ENCODE measurements at places on chromosomes 11 and 22.

DNA sequence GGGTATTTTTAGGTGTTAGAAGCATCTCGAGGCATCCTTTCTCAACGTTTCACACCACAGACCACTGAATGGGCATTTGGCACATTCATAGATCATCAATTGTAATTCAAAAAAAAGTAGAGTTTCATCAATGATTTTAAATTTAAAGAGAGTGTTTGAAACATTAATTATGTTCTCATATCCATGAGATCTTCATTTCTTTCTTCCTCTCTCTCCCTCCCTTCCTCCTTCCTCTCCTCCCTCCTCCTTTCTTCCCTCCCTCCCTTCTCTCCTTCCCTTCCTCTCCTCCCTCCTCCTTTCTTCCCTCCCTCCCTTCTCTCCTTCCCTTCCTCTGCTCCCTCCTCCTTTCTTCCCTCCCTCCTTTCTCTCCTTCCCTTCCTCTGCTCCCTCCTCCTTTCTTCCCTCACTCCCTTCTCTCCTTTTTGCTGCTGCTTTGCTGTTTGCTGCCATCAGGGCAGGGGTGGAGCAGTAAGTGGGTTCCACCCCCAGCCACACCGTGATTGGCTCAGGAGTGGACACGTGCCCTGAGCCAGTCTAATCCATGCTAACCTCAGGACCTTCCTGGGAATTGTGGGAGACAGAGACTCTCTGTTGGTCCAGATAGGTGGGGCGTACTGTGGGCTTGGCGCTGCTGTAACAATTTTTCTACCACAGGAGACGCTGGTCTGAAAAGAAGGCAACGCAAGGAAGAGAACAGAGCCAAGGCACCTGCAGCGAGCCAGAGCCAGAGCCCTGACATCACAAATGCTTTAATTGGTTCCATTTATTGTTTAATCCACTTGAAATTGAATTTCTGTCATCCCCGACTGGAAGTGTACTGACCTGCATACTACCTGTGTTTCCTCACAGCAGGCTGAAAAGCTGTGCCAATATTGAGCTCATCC, 33.7 kb upstream of the APOBEC3A start:
- DNase-seq: no peak

GRCh38 chr11:1784761-1785650, 21.3 kb upstream of the CTSD start:
- no peak for DNase-seq

GRCh38 chr11:105273660-105274280, 134.2 kb upstream of the CARD18 start:
- no peak for DNase-seq

DNA sequence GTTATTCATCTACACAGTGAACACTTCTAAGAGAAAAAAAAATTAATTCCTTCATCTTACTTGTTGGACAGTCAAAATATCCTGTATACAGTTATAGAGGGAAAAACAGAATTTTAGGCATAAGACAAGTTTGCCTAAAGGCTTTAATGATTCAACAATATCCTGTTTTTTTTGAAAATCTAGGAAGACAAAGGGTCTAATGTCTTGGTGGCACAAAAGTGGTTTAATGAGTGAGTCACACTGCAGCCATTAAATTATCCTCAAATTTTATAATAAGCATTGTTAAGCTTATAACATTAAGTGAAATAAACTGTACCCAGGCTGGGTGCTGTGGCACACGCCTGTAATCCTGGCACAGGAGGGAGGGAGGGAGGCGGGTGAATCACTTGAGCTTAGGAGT, 72.9 kb downstream of the GAB2 start:
- no peak for DNase-seq

- no peak for DNase-seq
These were observed 5.5 kb downstream of the MRGPRX2 start for GRCh38 chr11:19055016-19055415.

DNA sequence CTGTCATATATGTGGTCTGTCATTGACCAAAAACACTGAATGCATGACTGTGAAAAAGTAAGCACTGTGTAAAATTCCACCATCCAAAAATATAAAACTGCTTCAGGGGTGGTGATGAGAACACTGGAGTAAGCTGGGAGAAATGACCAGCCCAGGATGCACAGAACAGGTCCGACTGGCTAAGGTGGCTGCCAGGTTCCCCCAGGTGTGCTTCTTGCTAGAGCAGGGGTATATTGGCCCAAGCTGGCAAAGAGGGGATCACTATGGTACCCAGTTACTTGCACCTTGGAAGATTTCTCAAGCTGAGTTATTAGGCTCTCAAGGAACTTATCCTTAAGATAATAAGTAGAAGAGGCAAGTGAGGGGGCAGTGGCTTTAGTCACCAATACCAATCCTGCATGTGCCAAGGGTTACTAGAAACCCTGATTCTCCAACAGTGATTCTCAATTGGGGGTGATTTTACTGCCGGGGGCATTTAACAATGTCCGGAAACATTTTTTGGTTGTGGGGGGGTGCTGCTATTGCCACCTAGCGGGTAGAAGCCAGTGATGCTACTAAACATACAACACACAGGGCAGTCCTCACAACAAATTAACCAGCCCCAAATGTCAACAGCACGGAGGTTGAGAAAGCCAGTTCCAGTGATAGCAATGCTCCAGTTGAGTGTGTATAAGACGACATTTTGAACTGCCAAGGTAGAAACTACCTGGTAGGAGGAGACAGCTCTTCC, 15.7 kb downstream of the SNU13 start:
- no peak for DNase-seq

DNA sequence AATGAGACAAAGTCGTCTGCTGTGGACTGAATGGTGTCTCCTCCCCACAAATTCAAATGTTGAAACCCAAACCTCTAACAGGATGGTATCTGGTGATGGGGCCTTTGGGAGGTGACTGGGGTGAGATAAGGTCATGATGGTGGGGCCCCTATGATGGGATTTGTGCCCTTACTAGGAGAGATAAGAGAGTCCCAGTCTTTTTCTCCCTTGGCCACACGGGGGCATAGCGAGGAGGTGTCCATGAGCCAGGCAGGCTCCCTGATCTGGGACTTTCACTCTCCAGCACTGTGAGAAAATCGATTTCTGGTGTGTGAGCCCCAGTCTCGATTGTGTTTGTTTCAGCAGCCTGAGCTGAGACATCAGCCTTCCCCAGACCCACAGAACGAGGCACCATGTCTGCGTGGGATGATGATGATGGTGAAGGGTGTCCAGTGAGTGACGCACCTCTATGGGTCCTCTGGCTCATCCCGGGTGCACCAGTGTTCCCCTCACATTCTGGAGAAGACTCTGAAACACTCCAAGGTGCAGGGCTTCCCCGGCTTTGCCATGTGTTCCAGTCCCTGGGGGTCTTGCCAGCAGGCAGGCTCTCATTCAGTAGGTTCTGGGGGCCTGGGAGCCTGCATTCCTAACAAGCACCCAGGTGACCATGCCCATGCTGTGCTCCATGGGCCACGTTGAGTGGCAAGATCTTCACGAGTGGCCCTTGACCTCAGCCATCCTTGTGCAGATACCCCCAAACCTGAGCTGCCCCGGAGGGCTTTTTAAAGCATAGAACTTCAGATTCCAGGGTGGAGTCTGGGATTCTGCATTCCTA, 363.0 kb downstream of the CTTN start:
- DNase-seq: no peak

GRCh38 chr11:61378713-61379313, 13.6 kb upstream of the TMEM216 start:
- DNase-seq: no peak
